ENCODE measurements at places on chromosomes 7 and 10.

DNA sequence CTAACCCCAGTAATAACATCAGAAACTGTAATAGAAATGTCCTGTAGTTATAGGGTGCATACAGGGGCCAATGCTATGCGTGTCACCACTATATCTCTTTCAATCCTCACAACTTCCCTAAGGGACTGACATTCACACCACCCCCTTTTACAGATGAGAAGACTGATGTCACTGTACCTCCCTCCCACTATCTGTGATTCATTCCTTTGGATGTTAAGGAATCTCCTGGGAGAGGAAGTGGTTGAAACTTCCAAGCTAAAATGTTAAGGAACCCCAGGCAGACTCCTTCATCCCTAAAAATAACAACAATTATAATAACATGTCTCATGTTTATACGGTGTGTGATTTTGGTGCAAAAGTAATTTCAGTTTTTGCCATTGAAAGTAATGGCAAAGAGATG lies 5.4 kb downstream of the COL13A1 start:
- DNase-seq, result no peak

DNA sequence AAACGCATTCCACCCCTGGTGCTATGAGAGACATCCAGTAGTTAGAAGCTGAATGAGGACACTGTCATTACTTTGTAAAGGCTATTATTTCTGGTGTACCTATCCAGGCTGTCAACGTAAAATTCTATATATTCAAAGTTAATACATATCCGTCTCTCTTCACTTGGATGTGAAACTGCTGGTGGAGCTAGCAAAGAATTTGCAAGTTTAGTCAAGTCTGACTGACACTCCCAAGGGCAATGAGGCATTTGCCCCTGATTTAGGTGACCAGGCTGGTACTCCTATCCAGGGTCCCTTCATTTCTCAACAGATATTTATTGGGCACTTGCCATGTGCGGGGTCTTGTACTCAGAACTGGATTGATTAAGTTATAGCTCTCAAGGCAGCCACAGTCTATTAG lies 260.1 kb upstream of the CDC14C start:
- DNase-seq, result no peak

DNA sequence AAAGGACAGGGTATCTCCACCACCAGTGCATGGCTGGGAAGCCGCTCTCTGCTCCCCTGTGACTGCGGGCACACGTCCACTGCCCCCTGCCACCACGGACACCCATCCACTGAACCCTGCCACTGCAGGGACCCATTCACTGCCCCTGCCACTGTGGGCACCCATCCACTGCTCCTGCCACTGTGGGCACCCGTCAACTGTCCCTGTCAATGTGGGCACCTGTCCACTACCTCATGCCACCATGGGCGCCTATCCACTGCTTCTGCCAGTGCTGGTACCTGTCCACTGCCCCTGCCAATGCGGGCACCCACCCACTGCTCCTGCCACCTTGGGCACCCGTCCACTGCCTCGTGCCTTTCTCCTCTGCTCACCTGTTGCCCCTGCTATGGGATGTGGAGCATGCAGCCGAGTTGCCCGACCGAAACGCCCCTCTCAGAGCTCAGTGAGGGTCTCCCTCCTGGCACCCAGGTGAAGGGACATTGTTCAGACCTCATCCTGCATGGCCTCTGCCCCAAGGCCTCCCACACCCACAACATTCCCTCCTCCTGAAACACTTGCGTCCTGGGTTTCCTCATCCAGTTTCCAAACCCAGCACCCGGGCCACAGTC lies 207.4 kb downstream of the ADARB2 start:
- no peak for DNase-seq

DNA sequence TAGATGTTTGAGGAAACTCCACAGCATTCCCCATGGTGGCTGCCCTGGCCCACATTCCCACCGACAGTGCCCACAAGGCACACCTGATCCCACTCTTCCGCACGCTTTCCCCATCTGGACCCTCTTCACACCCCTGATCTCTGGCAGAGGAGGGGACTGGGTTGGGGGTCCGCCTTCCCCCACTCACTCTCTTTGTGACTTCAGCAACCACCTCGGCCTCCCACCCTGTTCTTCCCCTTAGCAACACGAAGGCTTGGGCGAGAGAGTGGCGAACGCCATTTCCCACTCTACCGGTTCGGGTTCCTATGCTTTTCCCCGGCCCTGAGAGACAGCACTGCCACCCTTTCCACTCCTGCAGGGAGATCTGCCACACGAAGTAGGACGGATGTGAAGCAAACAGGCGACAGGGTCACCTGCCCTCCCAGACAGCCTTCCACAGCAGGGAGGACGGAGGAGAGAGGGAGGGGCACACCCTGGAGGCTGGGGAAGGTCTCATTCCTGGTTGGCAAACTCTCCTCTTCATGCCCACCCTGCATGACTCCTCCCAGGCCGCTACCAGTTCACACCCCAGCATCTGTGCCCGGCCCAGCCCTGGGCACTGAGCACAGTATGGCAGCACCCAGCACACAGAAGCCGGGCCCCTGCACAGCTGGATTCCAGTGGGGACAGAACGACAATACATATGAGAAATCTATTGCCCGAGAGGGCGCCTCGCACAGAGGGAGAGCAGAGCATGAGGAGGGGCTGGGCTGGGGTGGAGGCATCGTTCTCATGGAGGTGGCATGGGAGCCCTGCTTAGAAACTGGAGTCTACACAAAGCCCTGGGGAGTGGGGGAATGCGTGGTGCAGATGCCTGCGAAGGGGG lies 93.5 kb downstream of the PAXIP1 start:
- no peak for DNase-seq

GRCh38 chr7:105917659-105918058 lies 41.3 kb upstream of the ATXN7L1 start:
- DNase-seq, result no peak

All from NCI-H524 (cell line).